ENCODE measurements at places on chromosomes 3 and 15. TPM values are rescaled to one million over a fixed set of nuclear protein-coding genes. Genes with fewer than 3 reads are reported as not detected.

- no peak for DNase-seq
These were observed 713.9 kb upstream of the GBE1 start for GRCh38 chr3:82475306-82475705.

- no peak for DNase-seq
These were observed 10.7 kb downstream of the CIB2 start for GRCh38 chr15:78120523-78120922.

DNA sequence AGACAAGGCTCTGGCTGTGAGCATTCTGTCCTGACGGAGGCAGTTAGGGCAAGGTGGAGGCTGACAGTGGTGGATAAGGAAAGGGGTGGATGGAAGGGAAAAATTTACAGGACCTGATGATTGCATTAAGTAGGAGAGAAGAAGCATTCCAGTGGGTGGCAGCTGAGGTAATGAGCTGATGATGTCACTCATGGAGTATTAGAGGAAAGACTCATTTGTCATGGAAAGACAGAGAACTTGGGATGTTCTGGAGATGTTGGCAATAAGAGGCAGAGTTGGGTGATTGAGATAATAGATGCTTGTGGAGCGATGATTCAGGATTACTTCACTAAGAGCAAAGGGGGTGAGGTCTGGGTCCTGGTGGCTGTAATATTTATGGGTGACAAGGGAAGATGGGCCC is 63.6 kb upstream of the SCN5A start:
- no peak for DNase-seq

DNA sequence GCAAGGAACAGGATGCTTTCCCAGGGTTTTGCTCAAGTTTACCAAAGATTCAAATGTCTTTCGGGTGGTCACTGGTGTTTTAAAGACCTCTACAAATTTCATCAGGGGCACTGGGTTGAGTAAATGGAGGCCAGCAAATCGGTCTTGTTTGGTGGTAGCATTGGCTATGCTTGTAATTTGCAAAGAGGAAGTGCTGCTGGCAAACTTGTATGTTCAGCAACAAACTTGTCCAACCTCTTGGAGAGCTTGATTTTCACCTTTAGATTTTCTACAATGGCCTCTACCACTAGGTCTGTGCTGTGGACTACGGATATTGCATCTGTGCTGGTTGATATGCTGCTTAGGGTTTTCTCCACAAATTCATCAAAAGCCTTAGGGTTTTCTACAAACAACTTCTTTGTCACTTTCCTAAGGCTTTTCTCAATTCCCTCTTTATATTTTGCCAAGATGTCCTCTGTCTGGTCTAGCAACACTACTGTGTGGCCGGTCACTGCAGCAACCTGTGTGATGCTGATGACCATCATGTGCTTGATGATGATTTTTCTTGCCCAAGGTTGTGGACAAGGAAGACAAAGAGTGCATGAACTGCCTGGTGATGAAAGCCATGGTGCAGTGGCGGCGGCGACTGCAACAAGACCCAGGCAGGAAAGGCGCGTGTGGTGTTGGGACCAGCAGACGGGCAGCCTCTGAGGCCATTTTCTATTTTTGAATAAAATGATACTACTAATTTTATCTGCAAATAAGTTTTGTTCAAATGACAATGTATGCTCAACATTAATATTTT is 50.8 kb downstream of the RFX7 start:
- no peak for DNase-seq

GRCh38 chr15:69854001-69854400 is 243.7 kb downstream of the TLE3 start:
- no peak for DNase-seq

DNA sequence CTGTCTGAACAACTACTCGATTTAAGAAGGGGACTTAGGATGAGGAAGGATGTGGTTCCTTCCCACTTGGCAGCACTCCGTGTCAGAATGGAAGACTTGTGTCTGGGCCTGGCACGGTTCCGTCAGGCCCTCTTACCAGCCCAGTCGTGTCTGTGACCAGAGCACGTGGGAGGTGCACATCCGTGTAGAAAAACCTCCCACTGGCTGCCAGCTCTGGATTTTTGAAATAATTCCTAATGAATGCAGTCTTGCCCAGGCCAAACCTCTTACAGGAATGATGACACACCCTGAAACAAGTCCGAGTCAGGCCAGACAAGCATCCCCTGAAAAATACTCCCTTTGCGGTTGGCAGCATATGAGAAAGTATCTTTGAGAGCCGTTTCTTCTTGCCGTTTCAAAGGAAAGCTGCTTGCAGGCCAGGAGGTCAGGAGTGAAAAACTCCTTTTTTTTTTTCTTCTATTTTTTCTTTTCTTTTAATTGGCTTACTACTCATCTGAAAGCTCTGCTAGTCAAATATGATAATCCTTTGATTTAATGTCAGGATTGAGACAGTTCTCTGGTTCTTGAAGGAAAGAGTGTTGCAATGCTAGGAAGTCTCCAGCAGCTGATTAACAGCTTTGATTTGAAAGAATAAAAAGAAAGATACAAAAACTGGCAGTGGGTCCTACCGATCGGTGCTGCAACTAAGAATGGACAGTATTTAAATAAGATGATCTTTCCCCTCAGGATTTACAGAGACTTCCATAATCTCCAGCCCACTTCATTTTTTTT is 19.8 kb downstream of the IL1RAP start:
- no peak for DNase-seq

- no peak for DNase-seq
These were observed 104.5 kb downstream of the SST start for GRCh38 chr3:187565701-187566100.

DNA sequence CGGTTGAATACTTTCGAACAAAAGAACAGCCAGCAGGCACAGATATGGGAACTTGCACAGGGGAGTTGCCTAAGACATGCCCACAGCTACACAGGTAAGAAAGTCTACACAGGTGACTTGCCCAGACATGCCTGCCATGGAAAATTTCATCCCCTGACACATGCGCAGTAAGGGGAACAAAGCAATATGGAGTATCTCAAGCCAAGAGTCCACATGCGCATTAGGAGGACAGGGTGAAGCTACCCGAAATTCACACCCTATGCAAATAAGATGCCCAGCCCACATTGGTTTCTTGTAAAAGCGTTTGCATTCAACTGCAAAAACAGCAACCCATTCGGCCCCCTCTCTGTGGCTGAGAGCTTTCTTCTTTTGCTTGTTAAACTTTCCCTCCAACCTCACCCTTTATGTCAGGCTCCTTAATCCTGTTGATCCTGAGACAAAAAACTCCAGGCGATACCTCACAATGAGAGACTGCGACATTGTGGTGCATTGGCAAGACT is 49.3 kb upstream of the TRPM1 start:
- no peak for DNase-seq

GRCh38 chr3:78281381-78281780 is 1241.5 kb downstream of the ROBO2 start:
- DNase-seq: no peak

GRCh38 chr15:75114796-75115195 is 86.9 kb upstream of the C15orf39 start:
- no peak for DNase-seq

GRCh38 chr3:124442463-124442862 is 287.8 kb upstream of the UMPS start:
- DNase-seq: no peak

DNA sequence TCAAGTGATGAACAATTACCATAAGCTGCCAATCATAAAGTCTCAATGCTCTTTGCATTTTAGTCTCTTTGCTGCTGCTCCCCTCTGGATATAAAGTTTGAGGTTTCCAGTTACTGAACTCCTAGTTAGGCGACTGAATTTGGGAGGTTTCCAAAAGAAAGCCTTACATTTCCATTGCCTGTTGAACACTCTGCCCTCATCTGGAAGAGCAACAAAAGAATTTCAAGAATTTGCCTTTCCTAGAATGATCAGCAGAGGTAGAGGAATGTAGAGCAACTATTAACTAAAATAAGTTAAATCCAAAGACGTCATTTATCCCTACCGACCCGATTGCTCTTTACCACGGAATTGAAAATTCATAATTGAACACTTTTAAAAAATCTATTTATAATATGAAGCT is 53.4 kb upstream of the PRICKLE2 start:
- DNase-seq: no peak

DNA sequence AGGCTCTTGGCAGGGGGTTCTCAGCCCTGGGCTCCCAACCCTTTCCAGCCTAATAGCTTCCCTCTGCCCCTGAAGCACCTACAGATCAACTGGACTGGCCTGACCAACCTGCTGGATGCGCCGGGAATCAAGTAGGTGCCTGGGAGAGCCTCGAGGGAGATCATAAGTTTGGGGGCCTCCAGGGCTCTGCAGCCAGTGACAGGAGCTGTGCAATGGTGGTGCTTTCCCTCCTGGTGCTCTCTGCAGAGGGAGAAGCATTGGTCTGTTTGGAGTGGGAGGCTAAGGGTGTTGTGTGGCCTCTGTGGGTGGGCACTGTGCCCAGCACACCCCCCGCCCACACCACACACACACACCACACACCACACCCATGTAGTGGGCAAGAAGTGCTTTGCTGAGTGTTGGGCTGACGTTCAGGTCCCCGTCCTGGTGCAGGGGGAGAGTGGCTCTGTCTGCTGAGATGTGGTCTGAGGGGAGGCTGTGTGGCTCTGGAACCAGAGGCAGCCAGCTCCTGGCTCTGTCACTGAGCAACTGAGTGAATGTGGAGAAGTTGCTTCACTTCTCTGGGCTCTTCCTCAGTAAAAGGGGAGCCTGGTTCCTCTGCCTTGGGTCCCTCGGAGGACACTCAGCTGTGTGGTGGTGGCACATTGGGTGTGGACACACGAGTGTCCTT is 26.3 kb downstream of the ESYT3 start:
- no peak for DNase-seq

GRCh38 chr3:189710620-189711402 is 79.6 kb downstream of the TP63 start:
- DNase-seq: no peak

GRCh38 chr3:40583691-40584090 is 58.9 kb downstream of the ZNF621 start:
- no peak for DNase-seq

GRCh38 chr3:122697952-122698620 is 17.4 kb downstream of the PARP14 start:
- DNase-seq: no peak

GRCh38 chr15:77119446-77119845 is 48.5 kb upstream of the TSPAN3 start:
- DNase-seq: no peak

DNA sequence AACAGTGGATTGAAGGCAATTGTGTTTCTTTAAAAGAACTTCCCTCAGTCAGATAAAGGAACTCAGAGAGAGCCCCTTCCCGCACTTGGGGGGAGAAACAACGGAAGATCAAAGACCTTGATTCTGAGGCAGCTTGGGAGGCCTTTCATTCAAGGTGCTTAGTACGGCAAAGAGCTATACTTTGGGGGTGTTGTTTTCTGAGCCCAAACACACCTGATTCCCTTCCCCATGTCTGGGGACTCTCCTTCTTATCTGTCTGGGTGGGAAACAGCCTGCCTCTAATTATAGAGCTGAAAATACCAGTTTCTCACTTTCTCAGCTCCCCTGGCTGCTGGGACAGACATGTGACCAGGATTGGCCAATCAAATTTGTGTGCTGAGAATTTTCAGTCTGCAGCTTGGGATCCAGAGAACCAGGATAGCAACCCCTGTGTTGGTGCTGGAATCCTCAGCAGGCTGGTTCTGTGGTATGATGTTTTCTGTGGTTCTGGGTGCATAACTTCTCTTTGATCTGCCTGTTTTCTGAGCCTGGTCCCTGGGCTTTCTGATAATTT is 19.4 kb upstream of the IQCF6 start:
- DNase-seq: peak; percentile 12

GRCh38 chr15:78006567-78007205 is 70.8 kb downstream of the TBC1D2B start:
- DNase-seq: no peak

DNA sequence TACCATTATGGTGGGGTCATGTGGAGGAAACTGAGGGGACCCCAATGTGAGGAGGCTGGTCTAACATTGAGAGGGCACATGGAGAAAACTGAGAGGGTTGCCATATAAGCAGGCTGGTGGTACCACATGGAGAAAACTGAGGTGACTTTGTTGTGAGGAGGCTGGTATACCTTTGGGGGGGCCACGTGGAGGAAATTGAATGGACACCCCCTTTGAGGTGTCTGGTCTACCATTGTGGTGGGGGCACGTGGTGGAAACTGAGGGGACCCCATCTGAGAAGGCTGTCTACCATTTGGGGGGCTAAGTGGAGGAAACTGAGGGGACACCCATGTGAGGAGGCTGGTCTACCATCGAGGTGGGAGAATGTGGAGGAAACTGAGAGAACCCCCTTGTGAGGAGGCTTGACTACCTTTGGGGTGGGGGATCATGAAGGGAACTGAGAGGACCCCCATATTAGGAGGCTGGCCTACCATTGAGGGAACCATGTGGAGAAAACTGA is 163.8 kb downstream of the FBLN2 start:
- DNase-seq: no peak

DNA sequence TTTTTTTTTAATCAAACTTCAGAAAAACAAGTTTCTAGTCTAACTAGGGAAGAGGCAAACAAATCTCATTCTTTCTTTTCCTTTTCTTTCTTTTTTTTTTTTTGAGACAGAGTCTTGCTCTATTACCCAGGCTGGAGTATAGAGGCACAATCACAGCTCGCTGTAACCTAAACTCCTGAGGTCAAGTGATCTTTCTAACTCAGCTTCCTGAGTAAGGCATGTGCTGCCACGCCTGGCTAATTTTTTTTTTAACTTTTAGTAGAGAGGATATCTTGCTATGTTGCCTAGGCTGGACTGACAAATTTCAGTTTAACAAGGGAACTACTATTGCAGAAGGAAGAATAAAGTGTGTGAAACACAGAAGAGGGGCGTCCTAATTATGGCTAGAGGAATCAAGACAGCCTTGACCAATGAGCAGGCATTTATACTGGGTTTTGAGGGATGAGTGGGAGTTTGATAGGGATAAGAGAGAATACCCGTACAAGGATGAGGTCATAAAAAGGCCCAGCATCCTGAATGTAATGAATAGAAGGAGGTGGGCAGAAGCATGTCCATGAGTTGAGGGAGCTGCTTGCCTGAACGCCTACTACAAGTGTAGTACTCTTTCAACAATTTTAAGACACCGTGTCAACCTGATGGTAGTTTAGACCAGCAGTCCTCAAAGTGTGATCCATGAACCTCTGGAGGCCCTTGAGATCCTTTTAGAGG is 6.7 kb upstream of the ZFAND6 start:
- DNase-seq: no peak

GRCh38 chr15:65050270-65050669 is 5.1 kb downstream of the SLC51B start:
- DNase-seq: no peak

TNNC1 gene
- 0.67 TPM for total RNA-seq

SNAPC5 gene
- 16.2 TPM for total RNA-seq

FEZF2 gene
- not detected for total RNA-seq

AMOTL2 gene
- 46.5 TPM for total RNA-seq

LDHAL6B gene
- not detected for total RNA-seq

ROBO2 gene
- 2.5 TPM for total RNA-seq

ITPKA gene
- 4.2 TPM for total RNA-seq

CX3CR1 gene
- total RNA-seq: 4.2 TPM

P2RY14 gene
- 0.21 TPM for total RNA-seq

PLCD1 gene
- total RNA-seq: 22.4 TPM

GATM gene
- 3.5 TPM for total RNA-seq

SEC11A gene
- 204 TPM for total RNA-seq

FETUB gene
- not detected for total RNA-seq

GPR87 gene
- total RNA-seq: 2.0 TPM

AADAC gene
- total RNA-seq: not detected

LPCAT4 gene
- 32.4 TPM for total RNA-seq
